ENCODE measurements at places on chromosomes 2 and 18.
A peak's percentile ranks its signal among the peaks of the same experiment; 100 is the strongest.

- DNase-seq = no peak
Observed at GRCh38 chr2:58039170-58039611, 7.4 kb upstream of the VRK2 start.

GRCh38 chr18:32930695-32931301 is 158.0 kb upstream of the KLHL14 start:
- DNase-seq = no peak

DNA sequence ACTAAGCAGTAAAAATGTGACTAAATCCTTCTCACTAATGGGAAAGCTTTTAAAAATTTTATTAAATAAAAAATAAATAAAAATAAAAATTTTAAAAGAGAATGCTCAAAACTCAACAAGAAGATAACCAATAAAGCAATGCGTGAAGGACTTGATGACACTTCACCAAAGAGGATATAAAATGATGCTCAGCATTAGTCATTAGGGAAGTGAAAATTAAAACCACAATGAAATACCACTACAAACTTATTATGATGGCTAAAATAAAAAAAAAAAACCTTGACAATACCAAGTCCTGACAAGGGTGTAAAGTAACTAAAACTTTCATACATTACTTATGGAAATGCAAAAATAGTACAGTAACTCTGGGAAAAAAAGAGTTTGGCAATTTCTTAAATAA is 3.3 kb upstream of the WDR75 start:
- no peak for DNase-seq

DNA sequence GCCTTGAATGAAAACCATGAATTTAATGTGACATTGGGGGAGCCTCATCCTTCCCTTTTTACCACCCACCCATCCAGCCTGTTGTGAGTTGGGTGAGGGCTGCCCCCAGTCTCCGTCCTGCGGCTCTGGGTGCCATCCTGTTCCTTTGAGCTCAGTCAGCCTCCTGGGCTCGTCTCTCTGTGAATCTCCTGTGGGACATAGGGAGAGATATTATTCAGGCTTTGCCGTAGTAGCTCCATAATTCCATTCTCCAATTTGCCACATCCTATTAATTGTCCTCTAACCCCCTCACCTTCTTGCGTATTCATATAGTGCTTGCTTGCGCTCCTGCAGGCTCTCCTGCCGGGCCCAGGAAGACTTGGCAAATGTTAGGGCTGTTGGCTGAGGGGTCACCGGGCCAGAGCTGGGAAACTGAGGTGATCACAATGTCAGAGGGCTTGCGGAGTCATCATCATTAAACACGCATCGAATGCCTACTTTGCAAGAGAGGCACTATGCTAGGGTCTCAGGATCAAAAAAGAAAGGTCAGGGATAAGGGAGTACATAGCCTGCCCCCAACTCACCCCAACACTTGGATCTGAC is 709 bp upstream of the DQX1 start:
- DNase-seq = no peak

DNA sequence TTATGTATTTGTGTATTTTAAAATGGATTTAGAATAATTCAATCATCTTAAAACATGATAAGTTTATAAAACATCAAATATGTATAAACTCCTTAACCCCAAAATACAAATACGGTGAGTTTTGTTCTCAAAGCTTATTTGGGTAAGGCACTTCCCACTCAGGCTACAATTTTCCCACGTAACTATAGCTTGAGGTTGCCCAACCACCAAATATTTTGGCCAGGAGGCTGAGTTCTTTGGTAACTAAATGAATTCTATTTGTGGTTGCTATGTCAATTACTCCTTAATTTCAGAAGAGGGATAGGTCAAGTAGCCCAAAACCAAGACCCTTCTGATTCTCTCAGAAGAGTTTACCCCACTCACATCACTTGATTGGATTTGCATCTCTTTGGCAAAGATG is 70.4 kb downstream of the MYL12B start:
- DNase-seq = no peak

DNA sequence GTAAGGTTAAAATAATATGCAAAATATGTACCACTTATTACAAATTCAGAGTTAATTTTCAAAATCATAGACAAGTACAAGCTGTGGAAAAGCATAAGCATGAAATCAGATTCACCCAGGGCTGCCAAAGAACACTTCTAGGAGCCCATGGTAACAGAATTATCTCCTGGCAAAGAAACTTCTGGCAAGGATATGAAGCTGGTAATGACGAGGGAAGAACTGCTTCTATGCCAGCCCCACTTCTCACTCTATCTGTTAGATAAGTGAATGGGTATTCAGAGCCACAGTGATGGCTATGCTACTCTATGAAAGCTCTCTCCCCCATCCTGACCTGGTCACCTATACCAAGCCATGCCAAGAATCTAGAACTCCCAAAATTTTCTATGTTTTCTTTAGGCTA is 36.9 kb upstream of the PDE1A start:
- no peak for DNase-seq

GRCh38 chr2:11553661-11554398 is 20.0 kb downstream of the GREB1 start:
- DNase-seq = no peak

GRCh38 chr18:78240627-78241252 is 738.9 kb upstream of the SALL3 start:
- DNase-seq = no peak

DNA sequence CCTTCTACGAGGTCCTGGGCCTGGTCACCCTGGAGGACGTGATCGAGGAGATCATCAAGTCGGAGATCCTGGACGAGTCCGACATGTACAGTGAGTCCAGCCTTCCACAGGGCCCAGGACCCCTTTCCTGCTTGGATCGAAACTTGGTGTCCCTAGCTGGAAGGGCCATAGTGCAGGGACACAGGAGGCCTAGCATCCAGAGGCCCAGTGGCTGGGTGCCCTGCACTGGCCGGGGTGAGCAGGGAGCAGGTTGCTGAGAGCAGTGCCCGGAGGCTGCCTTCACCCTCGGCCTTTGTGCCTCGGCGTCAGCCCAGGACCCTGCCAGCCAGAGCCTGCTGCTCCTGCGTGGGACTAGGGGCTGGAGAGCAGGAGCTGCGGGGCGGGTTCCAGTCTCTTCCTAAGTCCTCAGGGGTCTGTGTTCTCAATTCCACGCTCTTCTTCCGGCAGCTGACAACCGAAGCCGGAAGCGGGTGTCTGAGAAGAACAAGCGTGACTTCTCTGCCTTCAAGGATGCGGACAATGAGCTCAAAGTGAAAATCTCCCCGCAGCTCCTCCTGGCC is 18.9 kb upstream of the CNNM3 start:
- no peak for DNase-seq

- DNase-seq = peak; percentile 52
Observed at GRCh38 chr18:79982736-79983135, 5.6 kb downstream of the TXNL4A start.

GRCh38 chr2:88959480-88960204 is 268.2 kb downstream of the RPIA start:
- DNase-seq = no peak

- DNase-seq = no peak
Observed at GRCh38 chr2:76825140-76825970, 696.8 kb downstream of the LRRTM4 start.

- DNase-seq = no peak
Observed at GRCh38 chr2:70089220-70089982, 2.1 kb downstream of the PCBP1 start.

DNA sequence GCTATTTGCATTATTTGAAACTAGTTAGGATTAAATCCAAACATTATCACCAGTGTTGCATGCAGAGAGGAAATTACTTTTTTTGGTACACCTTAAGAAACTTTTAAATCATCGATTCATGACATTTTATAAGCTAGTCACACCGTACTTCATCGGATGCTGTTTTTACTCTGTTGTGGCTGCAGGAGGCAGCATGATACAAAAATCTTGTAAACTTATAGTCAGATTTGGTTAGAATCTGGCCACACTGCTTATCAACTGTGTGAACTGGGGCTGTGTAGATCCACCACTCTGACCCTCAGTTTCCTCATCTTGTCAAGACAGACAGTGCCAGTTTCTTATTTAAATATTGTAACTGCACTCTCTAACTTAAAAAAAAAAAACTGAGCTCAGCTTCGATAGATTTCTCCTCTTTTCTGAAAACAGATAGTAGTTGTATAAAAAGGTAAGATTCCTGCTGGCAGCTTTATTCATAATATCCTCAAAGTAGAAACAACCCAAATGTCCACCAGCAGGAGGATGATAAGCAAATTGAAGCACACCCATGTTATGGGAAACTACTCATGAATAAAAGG is 77.8 kb downstream of the RAPGEF4 start:
- no peak for DNase-seq

DNA sequence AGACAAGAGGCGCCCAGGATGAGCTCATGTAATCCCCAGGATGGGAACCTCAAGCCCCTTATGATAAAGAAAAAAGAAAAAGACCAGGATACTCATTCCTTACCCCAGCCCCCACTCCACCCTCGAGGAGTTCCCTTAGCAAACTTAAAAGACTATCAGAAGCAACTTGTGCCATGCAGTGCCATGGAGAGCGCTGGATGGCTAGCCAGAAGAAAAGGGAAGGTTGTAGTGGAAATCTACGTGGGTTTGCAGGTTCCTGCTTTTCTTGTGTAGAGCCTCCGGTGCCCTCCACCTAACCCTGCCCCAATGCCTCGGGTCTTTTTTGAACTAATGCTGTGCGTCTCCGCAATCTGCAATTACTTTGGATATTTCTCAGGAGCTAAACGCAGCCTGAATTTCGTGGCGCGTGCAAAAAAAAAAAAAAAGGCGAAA is 16.2 kb upstream of the BCL11A start:
- DNase-seq = no peak

DNA sequence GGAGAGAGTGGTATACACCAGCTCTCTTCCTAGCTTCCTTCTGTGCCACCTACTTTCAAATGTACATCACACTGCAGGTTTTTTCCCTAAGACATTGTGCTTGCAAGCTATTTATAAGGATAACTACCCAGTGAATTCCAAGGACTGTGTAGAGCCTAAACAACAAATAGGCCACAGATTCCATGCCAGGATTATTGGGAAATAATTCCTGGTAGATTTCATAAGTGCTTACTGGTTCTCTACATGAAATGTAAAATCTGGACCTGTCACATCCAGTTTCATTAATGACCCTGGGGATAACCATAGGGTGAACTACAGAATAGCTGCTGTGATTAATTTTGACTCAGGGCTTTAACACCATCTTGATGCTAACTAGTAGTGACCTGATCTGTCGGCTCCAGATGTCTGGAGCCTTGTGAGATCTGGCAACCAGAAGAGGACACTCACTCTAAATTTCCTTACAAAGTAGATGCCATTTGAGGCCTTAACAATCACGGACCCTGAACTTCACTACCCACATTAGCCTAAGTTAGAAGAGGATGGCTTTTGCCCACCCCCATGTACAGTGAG is 34.3 kb upstream of the LGALSL start:
- DNase-seq = no peak

- DNase-seq = no peak
Observed at GRCh38 chr18:26563024-26563423, 14.7 kb upstream of the KCTD1 start.

DNA sequence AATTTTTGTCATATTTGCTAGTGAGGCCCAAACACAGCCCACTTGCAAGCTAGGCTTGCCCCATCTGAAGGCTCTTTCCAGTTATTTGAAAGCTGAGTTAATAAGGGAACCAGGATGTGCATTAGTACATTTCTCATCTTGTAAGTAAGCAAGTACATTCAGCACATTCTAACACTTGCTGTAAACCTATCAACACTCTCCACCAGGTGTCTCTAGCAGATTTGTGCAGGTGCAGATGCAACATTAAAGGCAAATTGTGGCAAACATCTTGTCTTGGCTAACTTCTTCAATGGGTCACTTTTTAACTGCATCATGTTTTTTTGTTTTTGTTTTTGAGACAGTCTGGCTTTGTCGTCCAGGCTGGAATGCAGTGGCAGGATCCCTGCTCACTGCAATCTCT is 25.3 kb upstream of the MFSD6 start:
- DNase-seq = peak; percentile 35

GRCh38 chr2:60445684-60446179 is 107.7 kb downstream of the BCL11A start:
- no peak for DNase-seq

- DNase-seq = no peak
Observed at GRCh38 chr2:51231071-51231470, 199.1 kb upstream of the NRXN1 start.

DNA sequence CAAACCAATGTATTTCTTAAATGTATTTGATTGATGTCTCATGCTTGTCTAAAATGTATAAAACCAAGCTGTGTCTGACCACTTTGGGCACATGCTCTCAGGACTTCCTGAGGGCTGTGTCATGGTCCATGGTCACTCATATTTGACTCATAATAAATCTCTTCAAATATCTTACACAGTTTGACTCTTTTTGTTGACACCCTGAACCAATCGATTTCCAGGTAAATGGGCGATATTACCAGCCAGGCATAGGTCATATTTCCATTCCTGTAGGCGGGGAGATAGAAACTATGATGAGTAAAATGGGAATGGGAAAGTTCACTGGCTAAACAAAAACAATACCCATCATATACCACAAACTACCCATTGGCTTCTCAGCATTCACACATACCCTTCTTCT is 9.3 kb upstream of the TRAPPC8 start:
- no peak for DNase-seq

- DNase-seq = no peak
Observed at GRCh38 chr18:49645196-49645595, 83.3 kb downstream of the LIPG start.

DNA sequence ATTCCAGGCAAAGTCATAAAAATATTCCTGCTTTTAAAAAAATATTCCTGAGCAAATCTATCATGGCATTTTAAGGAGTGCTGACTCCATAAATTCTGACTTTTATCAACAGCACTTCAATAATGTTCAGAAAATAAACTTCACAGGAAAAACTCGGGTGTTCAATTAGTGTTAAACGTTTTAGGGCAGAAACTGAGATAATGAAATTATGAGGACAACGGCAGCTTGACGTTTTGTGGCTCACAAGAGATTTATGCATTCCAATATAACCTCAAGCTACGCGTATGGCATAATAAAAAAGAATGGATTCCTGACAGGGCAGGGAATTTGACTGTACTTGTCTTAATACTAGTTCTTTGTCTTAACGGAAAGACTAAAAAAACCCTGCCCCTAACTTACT is 133.2 kb downstream of the ICOS start:
- no peak for DNase-seq

- DNase-seq = no peak
Observed at GRCh38 chr2:149218497-149218896, 111.9 kb upstream of the LYPD6 start.

DNA sequence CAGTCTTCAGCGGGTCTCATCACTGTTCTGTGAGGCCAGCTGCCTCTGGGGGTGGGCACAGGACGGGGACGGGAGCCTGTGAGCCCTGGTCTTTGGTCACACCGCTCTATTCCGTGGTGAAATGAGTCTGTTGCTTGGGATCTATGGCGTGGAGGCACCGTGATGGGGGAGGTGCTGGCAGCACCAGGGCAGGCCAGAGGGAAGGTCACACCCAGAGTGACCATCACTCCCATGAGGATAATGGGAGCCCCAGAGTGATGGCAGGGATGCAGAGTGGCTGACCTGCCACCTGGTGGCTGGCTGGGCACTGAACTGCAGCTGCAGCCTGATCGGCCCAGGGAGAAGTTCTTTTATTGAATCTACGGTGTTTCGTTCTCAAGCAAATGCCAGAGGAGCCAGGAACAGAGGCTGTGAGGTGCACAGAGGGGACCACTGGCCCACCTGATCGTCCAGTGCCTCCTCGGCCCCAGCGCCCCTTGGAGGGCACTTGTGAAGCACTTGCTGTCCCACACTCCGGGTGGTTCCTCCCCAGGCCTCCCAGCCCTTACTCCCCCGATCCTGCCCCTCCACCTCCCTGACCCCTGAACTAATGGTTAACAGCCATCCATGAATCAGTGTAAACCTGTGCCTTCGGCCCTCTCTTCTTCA is 17.9 kb downstream of the KCNIP3 start:
- peak; percentile 76 for DNase-seq

Measured in frontal cortex (tissue), 4 donors.